ENCODE measurements at places on chromosomes 6 and 20.

DNA sequence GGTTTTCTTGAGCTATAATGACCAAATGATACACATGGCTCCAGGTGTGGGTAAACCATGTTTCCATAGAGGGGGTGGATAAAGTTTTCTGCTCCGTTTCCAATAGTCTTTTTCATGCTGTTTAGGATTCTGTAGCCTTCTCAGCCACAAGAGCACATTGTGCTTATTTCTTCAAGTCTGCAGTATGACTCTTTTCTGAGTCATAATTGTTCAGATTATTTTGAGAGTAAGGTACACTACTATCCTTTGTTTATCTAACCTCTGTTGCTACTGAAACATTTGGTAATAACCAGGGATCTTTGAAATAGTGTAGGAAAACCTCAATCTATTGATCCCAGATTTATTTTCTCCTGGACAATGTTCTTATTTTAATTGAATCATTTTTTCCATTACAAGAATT, 247.9 kb upstream of the BMP2 start:
- no peak for DNase-seq

DNA sequence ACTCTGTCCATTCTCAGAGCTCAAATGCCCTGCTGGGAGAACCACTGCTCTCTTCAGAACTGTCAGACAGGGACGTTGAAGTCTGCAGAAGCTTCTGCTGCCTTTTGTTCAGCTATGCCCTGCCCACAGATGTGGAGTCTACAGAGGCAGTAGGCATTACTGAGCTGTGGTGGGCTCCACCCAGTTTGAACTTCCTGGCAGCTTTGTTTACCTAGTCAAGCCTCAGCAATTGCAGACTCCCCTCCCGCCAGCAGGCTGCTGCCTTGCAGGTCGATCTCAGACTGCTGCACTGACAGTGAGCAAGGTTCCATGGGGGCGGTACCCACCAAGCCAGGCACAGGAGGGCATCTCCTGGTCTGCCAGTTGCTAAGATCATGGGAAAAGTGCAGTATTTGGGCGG, 21.8 kb upstream of the UFL1 start:
- DNase-seq: no peak

GRCh38 chr20:41418739-41419293, 52.2 kb upstream of the EMILIN3 start:
- no peak for DNase-seq

DNA sequence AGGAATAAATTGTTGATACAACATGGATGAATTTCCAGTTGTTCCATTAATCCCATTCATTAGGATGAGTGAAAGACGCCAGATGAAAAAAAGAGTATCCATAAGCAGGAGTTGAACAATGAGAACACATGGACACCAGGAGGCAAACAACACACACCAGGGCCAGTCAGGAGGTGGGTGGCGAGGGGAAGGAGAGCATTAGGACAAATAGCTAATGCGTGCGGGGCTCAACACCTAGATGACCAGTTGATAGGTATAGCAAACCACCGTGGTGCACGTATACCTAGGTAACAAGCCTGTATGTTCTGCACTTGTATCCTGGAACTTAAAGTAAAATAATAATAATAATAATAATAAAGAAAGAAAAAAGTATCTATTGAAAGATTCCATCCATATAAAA, 11.1 kb downstream of the PCED1A start:
- no peak for DNase-seq

- no peak for DNase-seq
Observed at GRCh38 chr6:126199466-126199865, 140.4 kb upstream of the CENPW start.

GRCh38 chr6:46789434-46790354, 3.5 kb upstream of the MEP1A start:
- DNase-seq: no peak

DNA sequence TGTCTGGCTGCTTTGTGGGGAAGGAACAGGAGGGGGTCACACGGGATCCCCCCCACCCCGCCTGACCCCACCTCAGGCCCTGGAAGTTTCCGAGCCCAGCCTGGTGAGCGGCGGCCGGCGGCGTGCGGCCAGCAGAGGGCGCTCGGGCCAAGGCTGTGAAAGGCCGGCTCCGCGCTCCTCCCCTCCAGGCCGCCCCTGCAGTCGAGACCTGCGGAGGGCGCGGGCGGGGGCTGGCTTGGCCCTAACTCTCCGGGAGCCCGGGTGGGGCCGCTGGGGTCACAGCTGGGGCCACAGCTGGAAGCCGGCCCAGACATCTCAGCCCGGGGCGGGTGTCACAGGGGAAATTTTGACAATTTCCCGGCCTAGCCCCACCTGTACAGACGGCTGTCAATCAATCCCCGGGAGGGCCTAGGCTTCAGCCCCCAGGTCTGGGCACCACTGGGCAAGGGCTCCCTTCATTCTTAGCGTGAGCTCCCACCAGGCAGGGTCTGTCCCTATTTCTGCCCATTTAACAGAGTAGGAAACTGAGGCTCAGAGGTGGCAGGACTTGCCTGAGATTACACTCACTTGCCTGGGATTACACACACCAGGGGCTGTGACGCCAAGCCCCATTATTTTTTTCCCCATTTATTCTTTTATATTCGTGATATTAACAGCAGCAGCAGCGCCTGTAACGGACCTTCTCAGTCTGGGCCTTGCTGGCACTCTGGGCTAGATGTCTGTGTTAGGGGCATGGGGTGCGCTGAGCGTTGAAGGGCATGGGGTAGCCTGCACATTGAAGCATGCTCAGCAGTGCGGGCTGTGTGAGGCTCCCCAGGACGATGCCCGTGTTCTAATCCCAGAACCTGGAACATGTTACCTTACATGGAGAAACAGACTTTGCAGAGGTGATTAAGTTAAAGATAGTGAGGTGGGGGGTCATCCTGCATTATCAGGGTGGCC, 23.0 kb downstream of the ZBP1 start:
- DNase-seq: peak; percentile 48

- DNase-seq: no peak
Observed at GRCh38 chr6:43471399-43471798, 6.0 kb upstream of the TJAP1 start.

- no peak for DNase-seq
Observed at GRCh38 chr6:52059821-52060220, 27.6 kb downstream of the PKHD1 start.

DNA sequence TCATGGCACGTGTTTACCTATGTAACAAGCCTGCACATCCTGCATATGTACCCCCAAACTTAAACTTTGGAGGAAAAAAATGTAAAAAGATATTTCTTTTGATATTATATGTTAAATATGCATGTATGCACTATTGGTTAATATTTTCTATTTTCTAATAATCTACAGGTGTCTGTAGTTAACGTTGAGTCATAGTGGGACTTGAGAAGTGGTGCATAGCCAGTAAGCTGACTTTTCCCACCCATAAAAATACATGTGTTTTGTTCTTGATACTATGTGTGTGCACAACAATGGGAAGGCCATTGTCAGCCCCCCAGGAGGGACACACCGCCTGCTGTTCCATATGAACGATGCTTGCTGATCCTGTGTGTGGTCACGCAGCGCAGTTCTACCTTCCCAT, 49.1 kb downstream of the FAM120B start:
- DNase-seq: no peak

DNA sequence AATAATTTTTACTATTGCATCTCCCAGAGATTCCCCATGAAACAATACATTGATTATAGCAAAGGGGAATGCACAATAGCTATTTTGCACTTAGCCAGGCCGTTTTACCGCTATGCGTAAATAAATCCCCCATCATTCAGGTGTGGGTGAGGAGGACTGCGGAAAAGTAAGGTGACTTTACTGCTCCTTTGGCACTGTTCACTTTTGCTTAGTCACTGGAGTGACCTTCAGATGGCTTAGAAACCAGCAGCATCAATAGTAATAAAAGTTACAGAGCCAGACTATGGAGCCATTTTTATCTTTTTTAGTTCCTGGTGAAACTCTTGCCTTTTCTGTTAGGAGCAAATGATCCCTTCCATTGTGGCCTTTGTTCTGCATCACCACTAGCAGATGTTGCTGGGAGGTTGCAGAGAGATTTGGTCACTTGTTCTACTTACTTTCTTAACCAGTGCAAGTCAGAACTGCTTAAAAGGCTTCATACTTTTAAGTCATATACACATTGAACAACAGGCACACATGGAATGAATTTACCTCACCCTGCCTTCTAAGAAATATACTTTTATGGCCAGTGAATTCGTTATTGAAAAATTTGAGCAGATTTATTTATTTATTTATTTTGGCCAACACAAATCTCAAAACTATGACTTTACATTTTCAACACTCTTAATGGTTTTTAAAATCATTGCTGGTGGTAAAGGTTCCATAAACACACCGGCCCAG, 12.1 kb upstream of the BTBD3 start:
- DNase-seq: no peak

DNA sequence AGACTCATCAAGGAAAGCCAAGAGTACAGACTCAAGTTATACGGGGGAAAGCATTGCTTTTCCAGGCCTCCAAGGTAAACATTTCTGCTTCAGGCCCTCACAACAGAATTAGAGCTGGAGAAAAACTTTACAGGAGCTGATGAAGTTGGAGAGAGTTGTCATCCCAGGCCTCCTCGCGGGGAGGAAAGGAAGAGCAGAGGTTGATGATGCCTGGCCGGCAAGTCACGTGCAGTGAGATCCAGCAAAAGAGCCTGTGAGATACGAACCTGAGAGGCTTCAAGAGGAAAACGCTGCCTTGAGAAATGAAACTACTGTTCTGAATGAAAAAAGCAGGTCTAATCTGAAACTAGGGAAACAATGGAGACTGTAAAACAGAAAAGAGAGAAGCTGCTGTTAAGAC, 122.9 kb downstream of the FAM120B start:
- no peak for DNase-seq

DNA sequence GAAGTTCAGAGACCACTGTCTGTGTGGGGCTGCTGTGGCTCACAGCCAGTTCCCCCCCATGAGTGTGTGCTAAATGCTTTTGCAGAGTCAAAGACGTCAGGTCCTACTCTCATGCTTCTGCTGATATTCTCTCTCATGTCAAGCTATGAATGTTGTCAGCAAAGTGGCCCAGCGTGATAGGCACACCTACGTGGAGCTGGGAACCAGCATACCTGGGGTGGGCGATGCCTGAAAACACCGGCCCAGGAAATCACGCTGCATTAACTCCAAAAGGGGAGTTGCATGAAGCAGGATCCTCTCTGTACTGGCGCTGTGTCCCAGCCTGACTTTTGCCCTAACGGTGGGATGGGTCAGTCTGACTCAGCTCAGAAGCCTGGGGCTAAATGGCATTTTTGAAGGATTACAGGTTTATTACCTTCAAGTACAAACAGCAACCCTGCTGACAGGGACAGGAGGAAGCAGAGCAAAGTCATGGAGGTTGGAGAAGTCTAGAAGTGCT, 9.0 kb upstream of the MRPS10 start:
- no peak for DNase-seq

DNA sequence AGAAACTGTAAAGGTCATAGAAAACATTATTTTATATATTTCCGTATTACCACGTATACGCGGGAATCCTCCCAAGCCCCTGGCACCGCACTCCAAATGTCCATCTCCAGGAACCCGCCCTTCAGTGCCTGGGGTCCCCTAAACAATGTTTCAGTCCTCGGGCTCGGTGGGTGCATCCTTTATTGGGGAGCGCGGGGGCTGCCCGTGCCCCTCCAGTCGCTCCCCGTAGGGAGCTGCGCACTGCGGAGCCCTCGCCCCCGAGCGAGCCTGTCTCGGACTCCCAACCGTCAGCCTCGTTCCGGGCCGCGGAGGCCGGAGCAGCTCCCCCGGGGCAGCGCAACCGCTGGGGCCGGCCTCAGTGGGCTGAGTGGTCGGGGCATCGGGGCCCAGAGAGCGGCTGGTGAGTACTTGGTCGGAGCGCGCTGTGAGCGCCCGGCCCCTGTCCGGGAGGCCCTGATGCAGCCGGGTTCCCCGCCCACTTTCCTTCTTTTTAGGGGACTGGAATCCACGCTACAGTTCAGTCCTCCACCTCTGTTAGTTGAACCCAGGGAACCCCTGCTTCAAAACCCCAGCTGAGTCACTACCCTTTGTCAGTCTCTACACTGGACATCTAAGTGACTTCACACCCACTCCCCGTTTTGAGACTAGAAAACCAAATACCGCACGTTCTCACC, at the start of gene DNAH8:
DNAH8 (plus strand) TSS at position 296 of the 674 bp plus-strand sequence. CDS start 7,499 bp downstream, outside the sequence.
- DNase-seq: peak; percentile 7

DNA sequence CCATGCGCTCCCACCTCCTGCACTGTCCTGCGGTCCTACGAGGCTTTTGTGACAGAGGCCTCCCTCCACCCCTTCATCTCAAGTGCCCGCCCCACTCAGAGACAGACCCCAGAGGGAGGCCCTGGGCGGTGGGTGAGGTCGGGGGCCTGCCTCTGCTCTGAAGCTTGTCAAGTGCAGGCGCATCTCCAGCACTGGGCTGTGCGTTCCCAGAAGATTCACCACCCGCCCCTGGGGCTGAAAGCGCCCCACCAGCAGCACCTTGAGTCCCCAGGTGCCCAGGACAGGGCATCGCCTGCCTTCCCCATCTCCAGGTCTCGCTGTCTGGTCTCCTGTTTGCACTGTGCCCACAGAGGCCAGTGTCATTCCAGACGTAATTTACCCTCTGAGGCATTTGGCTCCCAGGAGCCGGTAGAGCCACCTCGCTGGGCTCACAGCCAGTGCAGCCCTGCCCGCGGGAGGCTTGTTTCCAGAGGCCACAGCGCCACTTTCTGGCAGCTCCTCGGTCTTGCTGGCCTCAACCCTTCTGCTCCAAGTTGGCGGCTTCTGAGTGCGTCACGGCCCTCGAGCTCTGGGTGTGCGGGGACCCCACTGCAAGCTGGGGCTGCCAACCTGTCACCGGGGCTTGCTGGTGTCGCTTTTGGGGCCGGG, 191.1 kb downstream of the TAF4 start:
- DNase-seq: no peak

GRCh38 chr6:126747728-126748540, 370.5 kb upstream of the RSPO3 start:
- no peak for DNase-seq

GRCh38 chr6:35044145-35044745, 96.9 kb downstream of the TCP11 start:
- no peak for DNase-seq

- DNase-seq: no peak
Observed at GRCh38 chr6:37155394-37156312, 14.3 kb upstream of the PIM1 start.

DNA sequence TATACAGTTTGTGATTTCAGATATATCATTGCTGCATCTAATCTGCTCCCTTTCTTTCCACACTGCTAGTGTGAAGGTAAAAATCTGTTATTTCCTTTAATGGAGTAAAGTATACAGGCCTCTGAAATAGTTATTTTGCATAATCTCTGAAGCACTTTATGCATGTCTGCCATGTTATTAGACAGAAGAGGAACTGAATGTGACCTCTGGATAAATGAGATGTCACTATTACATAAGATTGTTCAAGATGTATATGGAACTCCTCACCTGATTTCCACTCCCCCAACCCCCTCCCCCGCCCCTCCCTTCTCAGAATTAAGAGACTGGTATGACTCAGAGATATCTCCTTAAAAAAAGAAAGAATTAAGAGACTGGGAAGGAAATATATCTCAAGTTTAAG, 26.3 kb downstream of the SERINC1 start:
- no peak for DNase-seq

GRCh38 chr6:39210450-39210849, 18.8 kb downstream of the KCNK5 start:
- DNase-seq: no peak

- no peak for DNase-seq
Observed at GRCh38 chr6:30613251-30614043, 3.6 kb downstream of the PPP1R10 start.

GRCh38 chr6:155120034-155120433, 124.9 kb downstream of the TIAM2 start:
- DNase-seq: no peak

GRCh38 chr6:151324488-151324825, 66.9 kb downstream of the ZBTB2 start:
- no peak for DNase-seq

GRCh38 chr6:40472353-40472752, 114.8 kb downstream of the LRFN2 start:
- no peak for DNase-seq

- DNase-seq: no peak
Observed at GRCh38 chr20:16388731-16389130, 184.5 kb downstream of the KIF16B start.

Data from activated CD8-positive, alpha-beta memory T cell treated with anti-CD3 and anti-CD28 coated beads for 4 hours (primary cell).